ENCODE measurements at places on chromosomes 6 and 20.

DNA sequence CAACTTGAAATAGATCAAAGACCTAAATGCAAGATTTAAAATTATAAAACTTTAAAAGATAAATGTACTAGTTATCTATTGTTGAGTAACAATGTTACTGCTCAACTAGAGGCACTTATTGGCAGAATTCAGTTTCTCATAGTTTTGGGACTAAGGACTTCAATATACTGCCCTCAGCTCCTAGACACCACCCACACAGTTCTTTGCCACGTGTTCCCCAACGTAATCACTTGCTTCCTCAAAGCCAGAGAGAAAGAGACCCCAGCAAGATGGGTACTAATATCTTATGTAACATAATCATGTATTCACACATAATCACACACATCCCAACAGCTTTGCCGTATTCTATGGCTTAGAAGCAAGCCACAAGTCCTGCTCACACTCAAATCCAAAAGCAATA lies 50.3 kb upstream of the SLC22A16 start:
- DNase-seq = no peak

GRCh38 chr20:62524505-62524911 lies 48.7 kb upstream of the GATA5 start:
- no peak for DNase-seq

DNA sequence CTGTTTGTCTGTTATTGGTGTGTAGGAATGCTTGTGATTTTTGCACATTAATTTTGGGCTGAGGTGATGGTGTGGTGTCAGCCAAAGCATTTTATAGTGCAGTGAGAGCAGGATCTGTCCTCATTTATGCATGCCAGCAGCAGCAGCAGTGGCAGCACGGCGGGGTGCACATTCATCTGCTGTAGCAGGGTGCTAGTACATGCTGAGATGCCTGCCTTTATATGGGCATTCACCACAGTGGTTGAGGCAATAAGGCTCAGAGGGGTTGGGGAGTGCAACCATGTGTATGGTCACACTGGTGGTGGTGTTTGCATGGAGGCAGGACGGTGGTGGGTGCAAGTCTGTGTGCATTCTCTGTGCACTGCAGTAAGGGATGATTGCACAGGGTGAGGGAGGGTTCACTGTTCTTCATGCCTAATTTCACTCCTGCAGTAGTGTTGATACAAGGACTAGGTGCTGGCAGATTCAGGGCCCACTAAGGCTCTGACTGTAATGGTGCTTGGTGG lies 129.3 kb upstream of the SYNCRIP start:
- DNase-seq = no peak

DNA sequence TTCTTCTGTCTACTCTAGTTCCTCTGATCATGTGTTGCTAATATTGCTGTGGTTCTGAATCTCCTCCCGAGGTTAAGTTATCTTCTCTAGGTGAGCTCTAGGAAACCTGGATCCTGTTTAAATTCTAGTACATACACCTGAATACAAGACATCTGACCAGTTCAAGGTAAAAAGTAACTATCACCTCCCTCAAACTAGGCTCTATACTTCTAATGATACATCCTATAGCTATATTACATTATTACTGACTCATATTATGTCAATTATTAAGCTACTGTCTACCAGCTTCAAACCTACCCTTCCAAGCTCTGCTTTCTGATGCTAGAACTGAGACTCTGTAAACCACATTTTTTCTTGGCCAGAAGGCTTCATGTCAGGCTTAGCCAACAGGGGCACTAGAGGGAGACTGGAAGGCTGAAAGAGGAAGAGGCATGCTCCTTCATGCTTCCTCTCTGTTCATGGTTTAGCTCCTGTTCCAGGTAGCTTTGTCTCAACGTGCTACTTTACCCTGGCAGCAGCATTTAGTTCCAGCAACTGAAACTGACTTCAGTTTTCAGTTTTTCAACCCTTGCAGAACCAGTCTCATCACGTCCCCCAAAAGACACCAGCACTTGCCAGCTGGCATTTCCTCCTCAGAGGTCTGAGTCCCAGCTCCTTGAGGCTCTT lies 148.4 kb upstream of the TOP1 start:
- no peak for DNase-seq

- no peak for DNase-seq
Observed at GRCh38 chr6:137882225-137882961, 15.3 kb downstream of the TNFAIP3 start.

DNA sequence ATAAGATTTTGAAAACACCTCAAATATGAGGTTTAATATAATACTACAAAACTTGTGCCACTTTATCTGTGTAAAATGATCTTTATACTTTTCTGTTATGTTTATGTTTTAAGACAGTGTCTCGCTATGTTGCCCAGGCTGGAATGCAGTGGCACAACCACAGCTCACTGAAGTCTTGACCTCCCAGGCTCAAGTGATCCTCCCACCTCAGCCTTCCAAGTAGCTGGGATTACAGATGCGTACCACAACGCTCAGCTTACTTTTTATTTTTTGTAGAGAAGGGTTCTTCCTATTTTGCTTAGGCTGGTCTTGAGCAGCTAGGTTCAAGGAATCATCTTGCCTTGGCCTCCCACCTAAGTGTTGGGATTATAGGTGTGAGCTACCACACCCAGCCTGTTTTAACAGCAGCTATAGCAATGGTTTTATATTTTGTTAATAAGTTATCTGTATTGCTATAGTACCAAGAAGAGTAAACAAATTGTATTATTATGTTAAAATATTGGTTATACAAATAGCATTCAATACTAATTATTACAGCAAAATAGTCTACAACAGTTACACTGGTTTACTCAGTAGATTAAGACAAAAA lies 8.2 kb downstream of the TAB2 start:
- no peak for DNase-seq

- no peak for DNase-seq
Observed at GRCh38 chr20:37404461-37404890, 58.5 kb downstream of the SRC start.

DNA sequence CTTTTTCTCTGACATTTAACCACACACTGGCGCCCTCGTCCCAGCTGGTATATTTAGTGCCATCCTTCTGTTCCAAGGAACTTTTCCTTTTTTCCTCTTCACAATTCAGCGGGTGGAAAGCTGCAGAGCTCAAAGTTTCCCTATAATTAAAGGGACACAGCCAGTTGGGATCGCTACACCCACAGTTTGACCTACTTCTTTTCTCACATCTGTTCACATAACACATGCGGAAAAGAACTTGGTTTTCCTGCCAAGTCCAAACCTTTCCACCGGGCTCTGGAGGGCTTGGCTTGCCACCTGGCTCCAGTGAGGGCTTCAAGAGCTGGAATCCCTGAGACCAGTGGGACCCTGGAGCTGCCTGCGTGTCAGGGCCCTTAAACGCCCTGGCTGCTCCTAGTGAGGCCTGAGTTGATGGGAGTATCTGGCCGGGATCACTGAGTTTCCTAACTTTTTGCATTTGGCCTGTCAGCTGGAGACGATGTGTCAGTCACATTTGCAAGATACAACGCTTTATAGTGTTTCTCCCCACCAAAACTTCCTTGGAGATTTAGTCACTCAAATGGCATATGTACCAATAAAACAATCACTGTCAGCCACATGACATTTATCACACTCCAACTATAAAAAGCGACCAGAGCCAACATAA lies 176.0 kb downstream of the SASH1 start:
- DNase-seq = no peak

DNA sequence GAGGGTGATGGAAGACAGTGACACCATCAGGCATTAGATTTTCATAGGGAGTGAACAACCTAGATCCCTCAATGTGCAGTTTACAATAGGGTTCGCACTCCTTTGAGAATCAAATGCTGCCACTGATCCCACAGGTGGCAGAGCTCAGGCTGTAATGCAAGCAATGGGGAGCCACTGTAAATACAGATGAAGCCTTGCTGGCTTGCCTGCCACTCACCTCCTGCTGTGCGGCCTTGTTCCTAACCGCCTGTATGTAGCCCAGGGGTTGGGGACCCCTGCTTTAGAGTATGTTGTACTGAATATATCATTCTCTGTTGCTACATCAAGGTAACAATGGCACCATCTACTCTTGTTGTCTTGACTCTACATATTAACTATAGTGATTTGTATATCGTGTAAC lies 37.1 kb downstream of the TPD52L1 start:
- no peak for DNase-seq

GRCh38 chr6:127297502-127298070 lies 30.9 kb downstream of the RNF146 start:
- no peak for DNase-seq

DNA sequence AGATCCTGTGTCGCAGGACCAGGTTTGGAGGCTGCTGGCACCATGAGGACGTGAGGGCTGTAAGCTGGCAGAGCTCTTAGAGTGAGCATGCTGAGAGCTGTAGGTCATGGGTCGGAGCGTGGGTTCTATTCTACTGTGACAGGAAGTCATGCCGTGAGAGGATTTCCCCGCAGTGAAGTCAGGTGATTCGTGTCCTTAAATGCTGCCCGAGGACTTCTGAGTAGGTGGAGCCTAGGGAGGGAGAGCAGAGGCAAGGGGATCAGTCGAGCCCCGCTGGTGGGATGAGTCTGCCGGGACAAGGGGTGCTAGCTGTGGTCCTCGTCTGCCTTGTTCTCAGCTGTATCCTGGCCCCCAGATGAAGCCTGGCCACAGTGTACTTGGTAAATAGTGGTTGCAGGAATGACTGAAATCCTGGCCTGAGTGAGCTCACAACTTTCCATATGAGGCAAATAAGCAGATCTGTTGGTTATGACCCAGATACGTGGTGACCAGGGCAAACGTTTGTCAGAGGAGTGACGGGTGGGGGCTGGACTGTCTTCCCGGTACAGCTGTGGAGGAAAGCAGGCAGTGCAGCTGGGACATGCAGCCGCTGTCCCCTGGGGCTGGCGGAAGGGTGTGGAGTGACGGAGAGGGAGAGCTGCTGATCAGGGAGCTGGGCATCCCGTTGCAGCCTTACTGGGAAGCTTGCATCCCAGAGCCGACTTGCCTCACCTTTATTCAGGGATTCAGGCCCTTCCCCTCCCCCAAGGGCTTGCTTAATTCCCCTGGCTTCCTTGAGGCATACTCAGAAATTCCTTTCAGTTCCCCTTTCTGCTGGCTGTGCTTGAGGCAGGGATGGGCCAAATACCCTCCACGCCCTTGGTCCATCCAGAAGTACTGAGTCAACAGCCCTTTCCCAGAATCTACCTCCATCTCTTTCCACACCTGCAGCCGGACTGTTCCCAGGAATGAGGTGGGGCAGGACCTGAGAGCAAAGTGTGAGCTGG lies 250.9 kb upstream of the RREB1 start:
- no peak for DNase-seq

GRCh38 chr20:31633339-31633914 lies 4.3 kb upstream of the COX4I2 start:
- DNase-seq = no peak

GRCh38 chr6:14059791-14060436 lies 57.7 kb upstream of the CD83 start:
- no peak for DNase-seq

DNA sequence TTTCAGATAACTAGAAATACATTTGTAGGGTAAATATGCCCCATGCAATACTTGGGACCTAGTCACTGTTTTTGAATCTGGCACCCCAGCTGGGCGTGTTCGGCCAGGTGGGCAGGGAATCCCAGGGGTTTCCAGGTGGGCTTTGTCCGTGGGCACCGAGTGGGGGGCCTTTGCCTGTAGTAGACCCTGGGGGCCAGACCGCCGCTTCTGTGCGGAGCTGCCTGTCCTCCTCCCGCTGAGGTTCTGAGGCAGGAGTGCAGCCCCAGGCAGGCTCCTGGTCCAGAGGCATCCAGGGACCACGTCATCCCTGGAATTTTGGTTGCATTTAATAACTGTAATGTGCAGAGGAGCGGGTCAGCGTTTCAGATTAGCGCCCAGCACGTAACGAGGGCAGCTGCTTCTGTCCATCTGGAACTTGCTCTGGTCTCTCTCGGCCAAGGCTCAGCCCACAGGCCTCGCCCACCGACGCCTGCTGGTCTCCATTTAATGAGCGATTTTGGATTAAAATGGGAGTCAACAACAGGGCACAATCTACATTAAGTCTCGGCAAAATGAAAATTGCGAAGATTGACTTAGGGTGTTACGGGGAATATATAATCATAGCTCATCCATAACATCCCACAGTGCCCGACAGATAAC lies 12.8 kb downstream of the BHLHE23 start:
- no peak for DNase-seq

DNA sequence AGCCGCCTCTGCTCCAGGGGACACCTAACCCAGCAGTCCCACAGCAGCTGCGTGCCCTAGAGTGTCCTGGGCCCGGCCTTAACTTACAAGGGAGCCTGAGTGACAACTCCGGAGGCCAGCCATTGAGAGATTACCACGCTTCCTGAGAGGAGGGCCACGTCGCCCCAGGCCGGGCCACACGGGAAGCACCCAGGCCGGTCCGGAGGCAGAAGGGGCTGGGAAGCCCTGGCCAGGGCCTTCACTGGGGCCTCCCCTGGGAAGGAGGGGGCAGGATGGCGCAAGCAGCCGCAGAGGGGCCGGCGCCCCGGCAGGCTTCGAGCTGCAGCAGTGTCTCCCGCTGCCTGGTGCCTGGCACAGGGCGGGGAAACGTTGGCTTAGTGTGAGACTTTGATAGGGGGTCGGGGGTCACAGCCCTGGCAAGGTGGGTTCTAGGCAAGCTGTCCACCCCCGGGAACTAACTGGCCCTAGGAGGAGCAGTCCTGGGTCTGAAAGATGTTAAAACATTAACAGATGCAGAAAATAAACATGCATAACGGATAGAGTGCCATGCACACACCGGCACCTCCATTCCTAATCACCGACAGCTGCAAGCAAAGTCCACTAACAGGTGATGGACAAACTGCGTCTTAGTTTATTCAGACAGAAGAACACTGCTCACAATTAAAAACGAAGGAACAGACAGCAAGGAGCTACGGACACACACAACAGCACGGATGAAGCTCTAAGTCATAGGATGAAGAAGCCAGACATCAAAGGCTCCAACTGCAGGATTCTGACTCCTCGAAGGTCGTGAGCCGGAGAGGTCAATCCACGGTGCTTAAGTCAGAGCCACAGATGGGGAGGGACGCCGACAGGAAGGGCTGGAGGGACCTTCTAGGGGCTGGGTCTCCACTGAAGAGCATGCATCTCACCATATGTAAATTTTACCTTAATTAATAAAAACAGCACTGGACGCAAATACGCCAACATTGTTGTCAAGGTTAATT lies 17.4 kb downstream of the CHRNA4 start:
- DNase-seq = no peak

- no peak for DNase-seq
Observed at GRCh38 chr20:53871541-53871940, 198.9 kb downstream of the BCAS1 start.

DNA sequence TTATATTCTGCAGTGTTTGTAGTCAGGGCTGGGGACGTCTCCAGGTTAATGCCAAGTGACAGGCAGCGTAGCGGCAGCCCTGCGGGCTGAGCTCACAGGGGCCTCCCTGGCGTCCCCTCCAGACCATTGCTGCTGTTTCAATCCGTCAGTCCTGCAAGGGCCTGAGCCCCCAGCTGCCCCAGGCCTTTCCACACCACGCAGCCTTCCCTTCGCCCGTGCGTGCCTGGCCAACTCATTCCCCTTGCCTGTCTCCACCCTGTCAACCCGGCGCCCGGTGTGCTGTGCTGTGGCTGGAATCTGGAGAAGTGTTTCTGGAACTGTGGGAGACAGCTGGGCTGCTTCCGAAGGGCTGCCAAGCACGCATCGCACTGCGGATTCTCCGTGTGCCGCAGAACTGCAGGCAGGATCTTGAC lies 11.9 kb downstream of the BHLHE23 start:
- DNase-seq = no peak

- DNase-seq = no peak
Observed at GRCh38 chr6:42448391-42448790, 3.3 kb downstream of the TRERF1 start.

Data from stimulated activated CD4-positive, alpha-beta T cell treated with anti-CD3 and anti-CD28 coated beads, Interleukin-1b, Interleukin-23, amount 100 ng/mL, for 1 hour (primary cell).